Hematopoietic multipotent progenitor cell treated with erythropoietin and hydrocortisone succinate and interleukin-3 and kit ligand, for 17 days (in vitro differentiated cells): ENCODE measurements at places on chromosomes 12 and 14.

DNA sequence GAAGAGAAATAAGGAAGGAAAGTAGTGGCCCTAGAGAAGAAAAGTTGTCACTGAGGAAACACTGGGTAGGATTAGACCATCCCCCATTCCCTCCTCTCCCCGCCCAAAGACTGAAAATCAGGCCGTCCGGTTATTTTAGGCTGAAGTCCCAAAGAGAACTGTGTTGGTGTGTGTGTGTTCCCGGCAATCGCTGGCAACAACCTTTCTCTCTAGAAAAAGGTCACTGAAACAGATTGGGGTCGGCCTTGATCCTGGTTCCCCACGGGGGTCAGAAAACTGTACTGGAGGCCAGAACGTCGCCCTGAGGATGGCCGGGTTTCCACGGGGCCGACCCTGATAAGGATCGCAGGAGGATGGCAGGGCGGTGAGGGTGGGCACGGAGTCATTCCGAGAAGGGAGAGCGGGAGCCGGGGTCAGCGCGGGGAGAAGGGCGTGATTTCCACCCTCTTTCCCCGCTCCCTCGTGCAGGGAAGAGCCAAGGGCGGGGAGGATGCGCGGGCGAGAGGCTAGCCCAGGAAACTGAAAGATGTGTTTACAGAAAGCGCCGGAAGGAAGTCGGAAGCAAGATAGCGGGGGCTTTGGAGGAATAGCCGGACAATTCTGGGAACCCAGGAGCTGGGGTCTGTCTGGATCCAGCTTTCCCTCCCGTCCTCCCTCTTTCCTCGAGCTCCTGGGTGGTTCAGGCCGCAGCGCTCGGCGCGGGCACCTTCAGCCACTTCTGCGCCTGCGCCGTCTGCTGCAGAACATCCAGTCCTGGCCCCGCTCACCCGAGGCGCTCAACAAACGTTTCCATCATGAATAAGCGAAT lies 25.3 kb upstream of the SPTLC2 start:
- DNase-seq: peak; percentile 54

GRCh38 chr12:3398196-3398789 lies 92.7 kb upstream of the PRMT8 start:
- DNase-seq: no peak

DNA sequence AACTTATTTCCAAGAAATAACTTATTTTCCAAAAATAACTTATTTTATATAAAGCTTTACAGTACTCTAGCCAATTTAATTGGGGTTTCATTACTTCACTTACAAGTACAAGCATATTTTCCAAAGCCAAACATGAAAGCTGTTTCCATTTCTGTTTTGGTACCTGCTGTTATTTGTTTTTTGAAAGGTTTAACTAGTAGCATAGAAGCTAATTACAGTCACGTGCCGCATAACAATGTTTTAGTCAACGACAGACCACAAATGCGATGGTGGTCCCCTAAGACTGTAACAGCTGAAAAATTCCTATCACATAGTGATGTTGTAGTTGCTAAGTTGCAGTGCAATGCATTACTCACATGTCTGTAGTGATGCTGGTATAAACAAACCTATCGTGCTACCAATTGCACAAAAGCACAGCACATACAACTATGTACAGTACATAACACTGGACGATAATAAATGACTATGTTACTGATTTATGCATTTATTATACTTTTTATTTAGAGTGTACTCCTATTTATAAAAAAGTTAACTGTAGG lies 21.7 kb downstream of the PTPN21 start:
- no peak for DNase-seq

DNA sequence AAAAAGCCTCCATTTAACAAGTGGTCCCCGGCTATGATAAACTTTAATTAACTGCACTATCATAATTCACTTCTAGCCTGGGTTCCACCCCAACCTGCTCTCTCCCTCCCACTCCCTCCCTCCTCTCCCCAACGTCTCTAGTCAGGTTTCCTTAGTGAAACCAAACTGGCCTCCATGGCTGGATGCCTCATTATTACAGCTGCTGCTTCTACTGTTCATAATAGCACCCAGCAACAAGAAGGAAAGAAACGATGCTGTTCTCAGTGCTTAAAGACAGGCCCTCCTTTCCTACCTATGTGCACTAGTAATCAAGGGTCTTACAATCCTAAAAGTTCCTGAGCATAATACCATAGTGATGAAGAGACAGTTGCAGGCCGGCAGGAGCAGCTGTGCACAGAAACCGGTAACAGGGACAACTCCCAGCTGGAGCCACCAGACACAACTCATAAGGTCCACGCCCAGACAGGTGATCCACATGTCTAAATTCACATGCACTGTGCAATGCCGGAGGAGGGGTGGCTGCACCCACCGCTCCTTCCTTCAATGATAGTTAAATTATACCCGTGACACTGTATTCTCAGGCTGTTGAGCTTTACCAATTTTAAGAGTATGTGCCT lies 6.2 kb downstream of the IRF2BPL start:
- DNase-seq: no peak

DNA sequence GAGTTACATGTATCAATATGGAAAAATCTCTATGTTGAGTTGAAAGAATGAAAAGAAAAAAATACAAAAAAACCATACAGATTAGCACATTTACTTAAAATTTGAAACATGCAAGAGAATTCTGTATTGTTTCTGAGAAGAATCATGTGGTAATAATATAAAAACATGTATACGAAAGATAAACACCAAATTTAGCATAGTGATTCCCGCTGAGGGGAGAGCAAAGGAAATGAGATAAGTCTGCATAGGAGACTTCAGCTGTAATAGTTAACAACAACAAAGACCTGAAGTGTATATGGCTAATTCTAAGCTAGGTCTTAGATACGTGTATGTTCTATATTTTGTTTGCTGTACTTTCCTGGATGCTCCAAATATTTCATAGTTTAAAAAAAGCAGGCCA lies 46.5 kb downstream of the FNTB start:
- DNase-seq: no peak

GRCh38 chr14:54754623-54755386 lies 147.8 kb downstream of the GCH1 start:
- no peak for DNase-seq

GRCh38 chr12:6458281-6459003 lies 6.6 kb downstream of the TAPBPL start:
- DNase-seq: no peak

DNA sequence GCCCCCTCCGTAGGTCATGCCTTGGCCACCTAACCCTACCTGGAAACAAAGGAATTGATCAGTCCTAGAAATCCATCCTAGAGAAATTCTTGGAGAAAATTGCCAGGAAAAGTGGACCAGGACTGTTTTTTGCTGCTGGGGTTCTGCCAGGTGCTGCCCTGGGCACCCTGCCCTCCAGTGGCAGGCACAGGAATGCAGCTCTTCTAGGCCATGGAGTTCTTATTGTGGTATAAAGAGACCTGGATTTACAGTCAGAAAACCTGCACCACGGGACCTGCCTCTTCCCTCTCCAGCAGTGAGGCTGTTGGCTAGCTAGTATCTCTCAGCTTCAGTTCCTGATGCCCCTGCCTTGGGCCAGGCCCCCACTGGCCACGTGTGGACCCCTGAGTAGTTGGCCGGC lies 59.7 kb downstream of the SLC24A4 start:
- DNase-seq: no peak

DNA sequence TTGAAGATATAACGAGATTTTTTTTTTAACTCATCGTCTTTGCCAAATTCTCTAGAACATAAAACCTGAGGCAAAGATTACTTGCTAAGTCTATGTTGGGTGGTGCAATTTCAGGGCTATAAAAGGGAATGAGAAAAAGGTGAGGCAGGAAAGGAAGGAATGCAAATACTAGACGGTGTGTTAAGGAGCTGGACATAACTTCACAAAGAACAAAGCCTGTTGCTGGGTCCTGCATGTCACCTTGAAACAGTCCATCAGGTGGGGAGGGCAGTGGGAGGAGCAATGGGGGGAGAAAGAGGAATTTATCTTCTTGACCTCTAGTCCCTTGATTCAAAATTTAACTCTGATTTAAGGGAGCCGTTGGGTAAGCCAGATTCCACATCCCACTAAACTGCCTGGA lies 16.1 kb upstream of the DUSP6 start:
- DNase-seq: no peak

- DNase-seq: no peak
Measured at GRCh38 chr12:45670346-45671065, 59.0 kb upstream of the ARID2 start.

GRCh38 chr14:24944800-24945199 lies 105.1 kb downstream of the STXBP6 start:
- no peak for DNase-seq

DNA sequence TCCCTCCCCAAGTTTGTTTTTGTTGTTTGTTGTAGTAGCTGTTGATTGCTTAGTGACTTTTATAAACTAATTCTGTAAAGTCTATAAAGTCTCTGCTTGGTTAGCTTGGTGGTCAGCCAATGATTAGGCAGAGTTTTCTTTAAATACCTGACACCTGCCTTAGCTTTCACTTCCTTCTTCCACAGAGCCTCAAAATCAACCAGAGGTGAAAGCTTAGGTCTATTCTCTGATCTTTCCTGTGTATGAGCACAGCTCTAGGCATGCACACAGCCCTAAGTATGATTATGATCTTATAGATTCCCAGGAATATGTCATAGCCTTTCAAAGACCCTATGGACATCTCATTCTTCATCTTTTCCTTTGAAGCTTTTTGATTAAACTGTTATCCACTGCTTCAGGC lies 514.7 kb downstream of the AACS start:
- no peak for DNase-seq
